ENCODE measurements at places on chromosomes 4 and X.
A peak's percentile ranks its signal among the peaks of the same experiment; 100 is the strongest.

DNA sequence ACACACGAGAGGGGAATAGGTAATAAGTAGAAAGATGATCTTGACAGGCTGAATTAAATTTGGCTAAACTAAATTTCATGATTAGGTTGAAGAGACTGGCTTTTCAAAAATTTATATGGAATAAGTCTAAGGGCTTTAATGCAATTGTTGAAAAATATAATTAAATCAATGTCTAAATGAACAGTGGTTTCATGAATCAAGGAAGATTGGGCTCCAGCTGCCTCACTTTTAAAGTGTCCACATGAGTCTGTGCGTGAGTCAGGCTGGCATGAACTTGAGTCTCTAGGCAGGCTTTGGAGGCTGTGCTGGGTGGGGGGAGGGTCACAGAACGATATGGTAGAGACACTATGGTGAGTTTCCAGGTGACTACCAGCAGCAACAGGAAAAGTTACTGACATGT, 111.9 kb downstream of the SORBS2 start:
- DNase-seq: peak; percentile 74

DNA sequence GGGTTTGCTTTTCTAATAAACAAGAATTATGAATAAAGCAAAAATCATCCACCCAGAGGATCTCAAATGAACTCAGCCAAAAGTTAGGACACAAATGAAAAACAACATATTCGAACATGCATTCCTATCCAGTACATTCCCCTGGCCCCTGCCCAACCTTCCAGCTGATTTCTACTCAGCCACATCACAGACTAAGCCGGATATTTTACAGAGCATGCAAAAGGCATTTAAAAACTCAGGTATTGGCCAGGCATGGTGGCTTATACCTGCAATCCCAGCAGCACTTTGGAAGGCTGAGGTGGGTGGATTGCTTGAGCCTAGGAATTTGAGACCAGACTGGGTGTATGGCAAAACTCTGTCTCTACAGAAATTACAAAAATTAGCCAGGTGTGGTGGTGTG, 54.6 kb downstream of the RELL1 start:
- DNase-seq: no peak

GRCh38 chrX:97479106-97479890, 595.6 kb downstream of the RPA4 start:
- DNase-seq: no peak

- peak; percentile 79 for DNase-seq
Observed at GRCh38 chrX:17500145-17500579, 125.2 kb downstream of the NHS start.

GRCh38 chr4:8144359-8144758, 14.3 kb downstream of the ABLIM2 start:
- no peak for DNase-seq

DNA sequence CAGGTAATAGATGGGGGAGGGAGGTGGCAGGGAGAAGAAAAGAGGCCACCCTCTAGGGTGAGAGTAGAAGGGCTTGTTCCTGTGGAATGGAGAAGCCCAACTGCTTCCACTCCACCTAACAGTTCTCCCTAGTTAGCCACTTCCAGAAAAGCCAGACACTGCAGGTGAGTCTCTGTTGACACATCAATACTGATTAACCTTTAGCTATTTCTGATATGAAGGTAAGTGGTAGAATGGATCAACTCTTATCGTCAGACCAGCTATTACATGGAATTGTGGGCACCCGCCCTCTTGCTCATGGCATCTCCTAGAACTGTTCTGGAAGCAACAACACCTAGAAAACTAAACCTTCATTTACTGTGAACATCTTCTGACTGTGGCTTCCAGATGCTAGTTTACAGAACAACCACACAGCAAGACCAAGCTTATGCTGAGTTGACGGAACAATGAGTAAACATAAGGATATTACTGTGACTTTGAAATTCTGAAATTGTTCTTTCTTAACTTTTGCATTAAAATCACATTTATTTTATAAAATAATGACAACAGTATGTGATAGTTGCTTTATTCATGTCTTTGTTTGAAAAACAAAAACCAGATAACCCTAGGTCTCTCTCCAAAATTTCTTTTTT, 44.7 kb downstream of the ANXA3 start:
- DNase-seq: peak; percentile 57
